Effector memory CD8-positive, alpha-beta T cell (primary cell): ENCODE measurements at places on chromosomes 12 and 14.
A peak's percentile ranks its signal among the peaks of the same experiment; 100 is the strongest.

- H3K36me3 ChIP-seq, result peaks cover 21% of the 10 kb centered on the region
- no peak for DNase-seq
- H3K27me3 ChIP-seq, result no peaks in the 10 kb centered on the region
- H3K27ac ChIP-seq, result no peak overlapping the region
- peaks cover 1% of the 10 kb centered on the region for H3K4me1 ChIP-seq
These were observed 20.4 kb downstream of the EIF2B2 start for GRCh38 chr14:75023108-75023507.

- no peaks in the 10 kb centered on the region for H3K36me3 ChIP-seq
- H3K4me1 ChIP-seq, result no peaks in the 10 kb centered on the region
These were observed 95.9 kb upstream of the PPP2R5C start for GRCh38 chr14:101665478-101666078.

DNA sequence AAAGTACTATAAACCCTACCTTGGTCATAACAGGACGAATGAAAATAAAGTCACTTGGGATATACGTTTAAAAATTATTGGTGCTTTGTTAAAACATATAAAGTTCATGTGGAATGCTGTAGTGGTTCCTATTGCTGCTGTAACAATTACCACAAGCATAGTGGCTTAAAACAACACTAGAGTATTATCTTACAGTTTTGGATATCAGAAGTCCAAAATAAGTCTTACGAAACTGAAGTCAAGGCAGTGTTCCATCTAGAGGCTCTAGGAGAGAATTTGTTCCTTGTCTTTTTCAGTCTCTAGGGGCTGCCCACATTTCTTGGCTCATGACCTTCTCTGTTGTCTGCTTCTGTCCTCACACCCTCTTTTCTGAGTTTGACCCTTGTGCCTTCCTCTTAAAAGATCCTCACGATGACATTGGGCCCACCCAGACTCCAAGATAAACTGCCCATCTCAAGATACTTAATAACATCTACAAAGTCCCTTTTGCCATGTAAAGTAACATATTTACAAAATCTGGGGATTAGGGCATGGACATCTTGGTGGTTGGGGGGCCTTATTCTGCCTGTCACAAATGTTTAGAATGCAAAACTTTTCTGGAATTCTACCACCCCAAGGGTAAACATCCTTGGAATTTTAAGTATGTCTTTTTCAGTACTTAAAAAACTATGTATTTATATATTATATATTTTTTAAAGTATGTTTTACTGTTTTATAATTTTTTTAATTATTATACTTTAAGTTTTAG, 178.1 kb downstream of the ETNK1 start:
- no peak for DNase-seq
- H3K4me1 ChIP-seq, result no peaks in the 10 kb centered on the region
- H3K27ac ChIP-seq, result no peak overlapping the region
- peaks cover 21% of the 10 kb centered on the region for H3K27me3 ChIP-seq

- H3K27ac ChIP-seq, result no peak overlapping the region
- no peaks in the 10 kb centered on the region for H3K27me3 ChIP-seq
- DNase-seq, result no peak
- peaks cover 3% of the 10 kb centered on the region for H3K36me3 ChIP-seq
- H3K4me1 ChIP-seq, result peaks cover 45% of the 10 kb centered on the region
- no peak overlapping the region for H3K4me3 ChIP-seq
These were observed 8.7 kb upstream of the GPR132 start for GRCh38 chr14:105073720-105074600.

GRCh38 chr12:39395866-39396265, 47.1 kb downstream of the KIF21A start:
- DNase-seq, result no peak
- no peaks in the 10 kb centered on the region for H3K27me3 ChIP-seq
- H3K27ac ChIP-seq, result no peak overlapping the region
- peaks cover 26% of the 10 kb centered on the region for H3K4me1 ChIP-seq
- H3K36me3 ChIP-seq, result no peaks in the 10 kb centered on the region

GRCh38 chr12:92208613-92209121, 63.0 kb upstream of the BTG1 start:
- H3K36me3 ChIP-seq, result peaks cover 3% of the 10 kb centered on the region
- DNase-seq, result peak; percentile 28
- H3K4me1 ChIP-seq, result peaks cover 17% of the 10 kb centered on the region
- peak overlapping the region; percentile 75 for H3K4me3 ChIP-seq
- H3K27me3 ChIP-seq, result no peaks in the 10 kb centered on the region

DNA sequence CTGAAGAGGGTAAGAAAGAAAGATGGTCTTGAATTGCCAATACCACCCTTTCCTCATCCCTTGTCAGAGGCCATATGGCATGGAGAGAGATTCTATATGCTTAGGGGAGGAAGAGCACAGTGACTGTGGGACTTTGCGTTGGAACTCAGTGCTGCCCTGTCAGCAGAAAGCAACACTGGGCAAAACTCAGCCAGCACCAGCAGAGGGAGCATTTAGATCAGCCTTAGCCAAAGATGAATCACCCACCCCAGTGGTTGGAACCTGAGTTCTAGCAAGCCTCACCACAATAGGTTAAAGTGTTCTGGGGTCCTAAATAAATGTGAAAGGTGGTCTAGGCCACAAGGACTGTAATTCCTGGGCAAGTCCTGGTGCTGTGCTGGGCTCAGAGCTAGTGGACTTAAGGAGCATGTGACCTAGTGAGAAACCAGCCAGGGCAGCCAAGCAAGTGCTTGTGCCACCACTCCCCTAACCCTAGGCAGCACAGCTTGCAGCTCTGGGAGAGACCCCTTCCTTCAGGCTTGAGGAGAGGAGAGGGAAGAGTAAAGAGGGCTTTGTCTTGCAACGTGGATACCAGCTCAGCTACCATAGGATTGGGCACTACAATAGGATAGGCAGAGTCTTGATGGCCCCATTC, 11.4 kb upstream of the BCAT1 start:
- H3K27me3 ChIP-seq, result peaks cover 8% of the 10 kb centered on the region
- H3K4me3 ChIP-seq, result no peak overlapping the region
- no peak for DNase-seq
- H3K4me1 ChIP-seq, result no peaks in the 10 kb centered on the region

DNA sequence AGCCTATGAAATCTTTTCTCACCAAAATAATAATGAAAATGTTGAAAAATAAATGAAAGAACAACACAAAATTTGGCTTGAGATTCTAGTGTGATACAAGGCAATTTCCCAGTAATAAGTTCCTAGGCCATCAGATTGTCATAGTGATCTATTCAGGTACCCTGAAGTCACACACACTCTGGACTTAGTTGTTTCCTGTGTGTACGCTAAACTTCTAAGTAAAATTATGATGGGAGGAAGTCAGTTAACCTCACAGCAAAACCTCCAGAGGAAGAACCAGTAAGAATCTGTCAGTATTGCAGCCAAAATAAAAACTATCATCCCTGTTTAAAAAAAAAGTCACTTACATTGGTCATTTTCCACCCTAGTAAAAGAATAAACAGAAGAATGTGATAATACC, 81.9 kb downstream of the DBX2 start:
- H3K27me3 ChIP-seq, result peaks cover 15% of the 10 kb centered on the region
- H3K27ac ChIP-seq, result no peak overlapping the region
- no peak for DNase-seq
- H3K4me1 ChIP-seq, result peaks cover 4% of the 10 kb centered on the region

DNA sequence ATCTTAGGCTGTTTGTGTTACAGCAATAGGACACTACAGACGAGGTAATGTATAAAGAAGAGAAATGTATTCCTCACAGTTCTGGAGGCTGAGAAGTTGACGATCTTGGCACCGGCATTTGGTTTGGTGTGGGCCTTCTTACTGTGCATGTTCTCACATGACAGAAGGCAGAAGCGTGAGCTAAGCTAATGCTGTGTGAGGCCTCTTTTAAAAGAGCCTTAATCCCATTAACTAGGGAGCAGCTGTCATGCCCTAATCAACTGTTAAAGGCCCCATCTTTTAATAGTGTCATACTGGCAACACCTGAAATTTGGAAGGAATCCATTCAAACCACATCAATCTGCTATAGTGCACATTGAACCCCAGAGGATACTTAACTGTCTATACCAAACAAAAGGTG, 992.9 kb downstream of the GALC start:
- no peak overlapping the region for H3K27ac ChIP-seq
- no peak for DNase-seq
- H3K4me3 ChIP-seq, result no peak overlapping the region
- no peaks in the 10 kb centered on the region for H3K27me3 ChIP-seq
- no peaks in the 10 kb centered on the region for H3K36me3 ChIP-seq
- H3K4me1 ChIP-seq, result no peaks in the 10 kb centered on the region

- H3K36me3 ChIP-seq, result no peaks in the 10 kb centered on the region
- H3K4me1 ChIP-seq, result no peaks in the 10 kb centered on the region
- no peaks in the 10 kb centered on the region for H3K27me3 ChIP-seq
- H3K4me3 ChIP-seq, result no peak overlapping the region
- no peak overlapping the region for H3K27ac ChIP-seq
These were observed 242.7 kb upstream of the E2F7 start for GRCh38 chr12:77308056-77308455.

DNA sequence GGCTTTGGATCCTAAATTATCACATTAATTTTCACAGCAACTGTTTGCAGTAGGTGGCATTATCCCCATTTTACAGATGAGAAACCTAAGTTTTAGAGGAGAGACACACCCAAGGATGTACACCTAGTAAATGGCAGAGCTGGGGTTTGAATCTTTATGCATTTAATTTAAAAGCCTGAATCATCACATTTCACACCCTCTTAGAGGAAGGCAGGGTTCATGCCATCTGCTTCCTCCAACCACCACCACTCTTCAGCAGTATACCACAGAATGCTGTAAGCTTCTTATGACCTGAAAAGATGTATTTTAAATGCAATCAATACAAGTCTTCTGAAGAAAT, 90.3 kb downstream of the CRADD start:
- no peaks in the 10 kb centered on the region for H3K27me3 ChIP-seq
- peaks cover 42% of the 10 kb centered on the region for H3K4me1 ChIP-seq
- H3K4me3 ChIP-seq, result peak overlapping the region; percentile 25

- no peaks in the 10 kb centered on the region for H3K4me1 ChIP-seq
- no peak overlapping the region for H3K27ac ChIP-seq
- H3K36me3 ChIP-seq, result no peaks in the 10 kb centered on the region
- no peaks in the 10 kb centered on the region for H3K27me3 ChIP-seq
- DNase-seq, result no peak
These were observed 228.7 kb downstream of the FBXL14 start for GRCh38 chr12:1365703-1366102.

DNA sequence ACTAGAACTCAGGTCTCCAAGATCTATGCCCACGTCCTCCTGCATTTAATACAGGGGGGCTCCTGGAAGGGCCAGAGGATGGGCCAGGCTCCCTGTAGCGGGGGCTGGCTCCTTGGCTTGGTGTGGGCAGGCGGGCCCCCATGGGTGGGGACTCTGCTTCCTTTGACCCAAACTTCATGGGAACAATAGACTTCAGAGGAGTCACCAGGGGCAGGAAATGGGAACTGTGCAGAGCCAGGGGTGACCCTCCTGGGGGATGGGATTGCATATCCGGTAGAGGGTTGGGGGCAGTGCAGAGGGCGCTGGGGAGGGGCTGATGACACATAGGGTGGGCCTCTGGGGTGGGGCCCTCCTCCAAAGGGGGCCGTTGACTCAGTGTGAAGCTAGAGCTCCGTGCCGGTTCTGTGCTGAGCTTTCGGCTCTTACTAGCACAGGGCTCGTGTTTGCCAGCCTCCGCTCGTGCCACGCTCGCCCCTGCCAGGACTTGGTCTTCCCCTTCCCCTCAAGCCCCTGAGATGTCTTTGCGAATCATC, 4.6 kb downstream of the TEAD4 start:
- peaks cover 9% of the 10 kb centered on the region for H3K4me1 ChIP-seq
- peaks cover 41% of the 10 kb centered on the region for H3K27me3 ChIP-seq
- H3K27ac ChIP-seq, result no peak overlapping the region
- no peak for DNase-seq

GRCh38 chr12:116366456-116366776, 88.9 kb upstream of the MED13L start:
- H3K4me3 ChIP-seq, result no peak overlapping the region
- no peak for DNase-seq
- H3K4me1 ChIP-seq, result no peaks in the 10 kb centered on the region
- H3K36me3 ChIP-seq, result no peaks in the 10 kb centered on the region
- H3K27me3 ChIP-seq, result peaks cover 10% of the 10 kb centered on the region
- H3K27ac ChIP-seq, result no peak overlapping the region

DNA sequence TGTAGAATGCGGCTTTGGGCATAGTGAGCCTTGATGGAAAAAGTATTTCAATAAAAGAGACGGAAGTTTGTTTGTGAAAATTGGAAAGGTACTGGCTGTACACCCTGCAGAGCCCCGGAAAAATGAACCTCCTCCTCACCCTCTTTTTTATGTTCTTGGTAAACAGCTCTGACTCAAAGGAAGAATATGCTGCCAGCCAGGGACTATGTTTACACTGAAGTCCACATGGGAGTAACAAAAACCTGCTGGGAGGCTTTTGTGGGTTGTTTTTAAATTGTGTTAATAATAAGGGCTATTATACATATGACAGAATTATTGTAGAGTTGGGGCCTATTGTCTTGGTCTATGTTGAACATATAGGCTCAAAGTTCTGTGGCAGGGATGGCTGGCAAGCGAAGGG, 70.7 kb downstream of the TTC8 start:
- peaks cover 25% of the 10 kb centered on the region for H3K27me3 ChIP-seq
- no peaks in the 10 kb centered on the region for H3K4me1 ChIP-seq
- no peak overlapping the region for H3K27ac ChIP-seq
- no peak overlapping the region for H3K4me3 ChIP-seq
- H3K36me3 ChIP-seq, result no peaks in the 10 kb centered on the region

GRCh38 chr12:12779529-12779928, 5.9 kb upstream of the APOLD1 start:
- no peak overlapping the region for H3K4me3 ChIP-seq
- no peak overlapping the region for H3K27ac ChIP-seq
- DNase-seq, result no peak
- no peaks in the 10 kb centered on the region for H3K36me3 ChIP-seq
- H3K4me1 ChIP-seq, result no peaks in the 10 kb centered on the region

GRCh38 chr12:124094733-124095132, 121.7 kb downstream of the ZNF664 start:
- H3K27ac ChIP-seq, result no peak overlapping the region
- no peak for DNase-seq
- H3K4me3 ChIP-seq, result no peak overlapping the region
- peaks cover 19% of the 10 kb centered on the region for H3K27me3 ChIP-seq

DNA sequence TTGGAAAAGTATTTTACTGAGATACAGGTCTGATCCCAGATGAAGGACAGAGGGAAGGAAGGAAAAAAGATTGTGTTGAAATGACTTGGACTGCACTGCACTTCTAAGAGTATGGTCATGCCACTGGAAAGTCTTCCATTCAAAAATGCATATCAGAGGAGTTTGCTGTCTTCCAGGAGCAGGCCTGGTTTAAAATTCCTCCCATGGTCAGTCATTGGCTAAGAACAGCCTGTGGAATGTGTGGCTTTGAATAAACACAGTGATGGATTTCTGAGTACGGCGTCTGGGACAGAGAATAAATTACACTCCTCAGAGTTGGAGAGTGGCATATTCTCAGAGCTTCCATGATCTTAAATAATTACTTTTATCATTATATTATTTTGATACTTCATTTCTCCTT, 245.8 kb upstream of the PDZRN4 start:
- H3K36me3 ChIP-seq, result no peaks in the 10 kb centered on the region
- no peaks in the 10 kb centered on the region for H3K4me1 ChIP-seq
- no peak overlapping the region for H3K4me3 ChIP-seq
- no peak overlapping the region for H3K27ac ChIP-seq
